ENCODE measurements at places on chromosomes 12 and 14.

GRCh38 chr14:36056845-36057244 lies 119.7 kb downstream of the PTCSC3 start:
- DNase-seq, result no peak

GRCh38 chr12:21502164-21502496 lies 541 bp downstream of the GOLT1B start:
- DNase-seq, result peak; percentile 24

- no peak for DNase-seq
Measured at GRCh38 chr14:100436745-100437406, 113.7 kb downstream of the SLC25A47 start.

GRCh38 chr12:20493934-20494333 lies 125.6 kb downstream of the PDE3A start:
- DNase-seq, result no peak

GRCh38 chr12:12724421-12725085 lies 7.4 kb downstream of the CDKN1B start:
- DNase-seq, result no peak

GRCh38 chr14:100263141-100263540 lies 24.2 kb downstream of the YY1 start:
- no peak for DNase-seq

- DNase-seq, result no peak
Measured at GRCh38 chr12:126061777-126062176, 996.5 kb downstream of the AACS start.

GRCh38 chr12:95922231-95922630 lies 20.2 kb downstream of the CCDC38 start:
- DNase-seq, result no peak

DNA sequence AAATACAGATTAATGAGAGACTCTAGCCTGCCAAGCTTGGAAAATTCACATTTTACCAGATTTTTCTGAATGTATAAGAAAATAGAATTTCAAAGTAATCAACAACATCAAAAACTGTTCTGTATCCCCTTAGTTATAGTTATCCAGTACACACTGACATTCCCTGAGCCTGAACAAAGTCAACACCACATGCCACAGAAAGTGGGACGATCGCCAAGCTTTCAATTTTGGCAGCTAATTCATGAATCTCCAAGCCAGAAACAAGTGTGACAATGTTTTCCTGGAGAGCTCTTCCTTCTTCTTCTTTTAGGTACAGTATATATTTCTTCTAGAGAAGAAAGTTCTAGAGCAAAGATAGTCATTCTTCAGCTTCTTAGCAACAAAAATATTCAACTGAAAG lies 290.2 kb downstream of the PRKD1 start:
- no peak for DNase-seq

DNA sequence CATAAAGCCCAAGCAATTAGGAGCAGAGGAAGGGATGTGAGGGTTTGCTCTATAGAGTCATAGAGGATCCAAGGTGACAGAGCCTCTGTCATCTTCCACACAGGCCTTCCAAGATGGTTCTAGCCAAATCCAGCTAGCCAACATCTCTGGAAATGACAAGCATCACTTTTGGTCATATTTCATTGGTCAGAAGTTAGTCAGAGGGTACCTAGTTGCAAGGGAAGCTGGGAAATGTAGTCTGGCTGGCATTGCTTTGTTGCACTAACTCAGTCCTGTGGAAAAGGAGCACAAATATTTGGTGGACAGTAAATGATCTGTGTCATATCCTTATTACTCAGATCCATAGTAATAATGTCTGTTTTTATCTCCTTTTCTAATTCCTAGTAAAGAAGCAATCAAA lies 715.7 kb downstream of the NRXN3 start:
- no peak for DNase-seq

- no peak for DNase-seq
Measured at GRCh38 chr14:95828649-95829265, 47.9 kb upstream of the TUNAR start.

DNA sequence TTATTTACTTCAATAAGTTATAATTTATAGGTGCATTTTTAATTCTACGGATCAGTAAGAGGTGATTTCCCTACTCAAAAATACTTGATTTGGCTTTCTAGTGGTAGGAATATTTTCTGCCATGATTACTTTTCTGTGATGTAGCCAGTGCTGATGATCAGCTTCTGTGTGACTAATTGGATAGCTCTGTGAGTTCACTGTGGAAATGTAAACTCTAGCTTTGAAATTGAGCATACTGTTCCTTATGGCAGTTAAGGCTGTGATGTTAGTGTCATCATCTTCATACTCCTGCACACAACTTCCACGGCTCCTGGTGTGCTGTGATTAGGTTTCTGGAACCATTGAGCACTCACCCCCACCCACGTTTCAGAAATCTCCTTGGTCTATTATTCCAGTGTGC lies 48.2 kb downstream of the PLEKHA5 start:
- no peak for DNase-seq

DNA sequence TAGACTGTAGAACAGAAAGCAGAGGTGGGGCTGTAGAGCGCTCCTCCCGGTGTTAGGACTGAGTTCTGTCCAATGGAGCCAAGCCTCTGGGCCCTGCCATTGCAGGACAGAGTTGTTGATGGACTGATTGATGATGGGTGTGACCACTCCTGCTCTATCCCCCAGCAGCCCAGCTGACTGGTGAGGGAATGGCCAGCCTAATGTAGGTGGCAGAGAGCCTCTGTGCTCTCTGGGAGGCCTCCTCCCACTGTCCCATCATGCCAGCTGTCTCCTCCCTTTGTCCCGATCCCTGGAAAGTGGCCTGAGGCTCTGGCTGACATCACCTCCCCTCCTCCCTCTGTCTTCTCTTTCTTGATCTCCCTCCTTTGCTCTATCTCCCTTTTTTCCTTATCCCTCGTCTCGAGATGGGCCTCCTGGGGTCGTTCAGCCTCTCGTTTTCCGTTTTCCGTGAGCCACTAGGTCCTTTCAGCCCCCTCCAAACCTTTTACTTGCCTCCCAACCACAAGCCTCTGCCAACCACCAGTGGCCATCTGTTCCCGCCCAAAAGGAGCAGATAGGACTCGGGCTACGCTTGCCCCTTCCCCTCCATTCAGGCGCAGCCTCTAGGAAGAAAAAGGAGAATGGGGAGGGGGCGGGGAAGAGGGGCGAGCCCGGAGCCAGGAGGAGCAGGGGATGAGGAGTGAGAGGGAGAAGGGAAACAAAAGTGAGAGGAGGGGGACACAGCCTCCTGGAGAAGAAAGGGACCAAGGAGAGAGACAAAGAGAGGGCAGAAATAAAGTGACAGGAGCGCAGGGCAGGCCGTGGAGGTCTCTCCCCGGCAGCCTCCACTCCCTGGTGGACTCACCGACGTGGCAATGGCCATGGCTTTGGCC lies 572 bp downstream of the EFS start:
- DNase-seq, result no peak

DNA sequence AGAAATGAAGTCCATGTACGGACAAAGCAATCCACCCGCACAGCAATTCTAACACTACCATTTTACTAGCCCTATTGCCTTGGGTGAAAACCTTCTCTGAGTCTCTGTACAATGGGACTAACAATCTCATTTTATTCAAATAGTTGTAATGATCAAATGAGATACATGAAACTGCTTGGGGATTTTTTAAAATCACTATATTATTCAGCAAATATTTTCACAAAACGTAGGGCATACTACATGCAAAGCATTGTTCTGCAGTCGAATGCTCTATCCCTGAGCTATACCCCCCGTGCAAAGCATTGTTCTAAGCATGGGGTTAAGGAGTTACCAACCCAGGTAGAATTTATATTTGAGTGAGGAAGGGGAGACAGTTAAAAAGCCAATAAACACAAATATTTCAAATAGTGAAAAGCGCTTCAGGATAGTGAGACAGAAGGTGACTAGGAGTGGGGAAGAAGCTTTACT lies 554 bp upstream of the ATF7 start:
- DNase-seq, result no peak

DNA sequence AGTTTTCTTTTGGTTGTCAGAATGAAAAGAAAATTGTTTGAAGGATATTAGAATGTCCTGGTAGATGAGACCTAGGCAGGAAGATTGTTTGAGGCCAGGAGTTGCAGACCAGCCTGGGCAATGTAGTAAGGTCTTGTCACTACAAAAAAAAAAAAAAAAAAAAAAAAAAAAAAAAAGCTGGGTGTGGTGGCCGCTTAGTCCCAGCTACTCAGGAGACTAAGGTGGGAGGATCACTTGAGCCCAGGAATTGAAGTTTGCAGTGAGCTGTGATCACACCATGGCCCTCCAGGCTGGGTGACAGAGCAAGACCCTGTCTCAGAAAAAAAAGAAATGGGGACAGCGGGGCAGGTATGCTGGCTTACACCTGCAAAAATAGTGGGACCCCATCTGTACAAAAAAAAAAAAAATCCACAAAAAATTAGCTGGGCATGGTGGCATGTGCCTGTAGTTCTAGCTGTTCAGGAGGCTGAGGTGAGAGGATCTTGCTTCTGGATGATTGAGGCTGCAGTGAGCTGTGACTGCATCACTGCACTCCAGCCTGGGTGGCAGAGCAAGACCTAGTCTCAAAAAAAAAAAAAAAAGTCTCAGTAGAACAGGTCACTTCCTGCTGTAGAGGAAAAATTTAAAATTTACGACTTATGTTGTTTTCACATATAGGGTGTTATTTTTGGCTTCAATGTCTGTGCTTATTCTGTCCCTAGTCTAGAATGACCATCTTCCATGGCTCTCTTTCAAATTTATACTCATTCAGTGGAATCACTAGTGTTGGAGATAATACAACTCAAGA lies 70.7 kb downstream of the PPHLN1 start:
- DNase-seq, result no peak

DNA sequence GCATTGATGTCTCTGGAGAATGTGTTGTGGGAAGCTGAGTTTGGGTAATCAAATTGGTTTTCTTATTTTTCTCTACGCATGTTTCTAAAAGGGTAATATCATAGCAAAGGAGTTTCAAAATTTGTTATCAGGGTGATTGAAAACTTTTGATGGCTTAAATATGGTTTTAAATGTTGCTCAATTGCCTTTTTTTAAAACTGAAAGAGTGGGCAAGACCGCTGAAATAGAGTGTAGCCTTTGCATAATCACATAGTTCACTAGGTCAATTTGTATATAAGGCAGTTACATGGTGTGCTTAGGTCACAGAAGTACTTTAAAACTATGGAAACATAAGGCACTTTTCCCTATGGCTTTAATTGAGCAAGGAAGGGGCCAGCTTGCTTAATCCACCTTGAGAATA lies 167.4 kb downstream of the SNAPC1 start:
- no peak for DNase-seq

DNA sequence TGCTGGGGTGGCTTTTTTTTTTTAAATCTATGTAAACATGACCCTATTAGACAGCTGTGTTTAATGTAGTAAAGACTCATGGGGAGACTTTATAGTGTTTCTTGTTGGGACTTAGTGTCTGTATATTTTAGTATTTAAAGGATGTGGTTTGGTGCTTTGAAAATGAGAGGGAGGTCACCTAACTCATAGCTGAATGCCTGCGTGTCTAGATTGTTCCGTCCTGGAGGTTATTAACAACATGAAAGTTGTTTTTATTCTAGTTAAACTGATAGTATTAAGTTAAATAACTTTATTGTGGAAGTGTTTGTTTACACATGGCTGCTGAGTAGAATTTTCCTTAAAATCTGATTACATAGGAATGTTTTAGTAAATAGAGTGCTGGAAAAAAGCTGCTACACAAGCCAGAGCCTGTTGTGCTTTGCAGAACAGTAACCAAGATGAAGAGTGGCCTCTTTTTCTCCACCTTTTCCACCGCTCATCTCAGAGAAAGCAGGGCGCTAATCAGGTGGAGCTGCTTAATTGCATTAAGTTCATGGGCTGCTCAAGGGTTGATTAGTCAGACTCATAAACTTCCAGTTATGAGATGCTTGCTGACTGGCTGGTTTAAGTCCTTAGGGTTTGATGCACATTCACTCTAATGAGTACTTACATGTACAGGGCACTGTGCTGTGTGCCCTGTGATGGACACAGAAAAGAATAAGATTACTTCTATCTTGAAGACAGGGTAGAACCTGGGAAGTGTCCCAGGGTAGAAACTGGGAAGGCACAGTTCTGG lies 62.7 kb downstream of the FBXO34 start:
- peak; percentile 35 for DNase-seq

GRCh38 chr14:99698642-99699041 lies 14.5 kb downstream of the CYP46A1 start:
- no peak for DNase-seq

DNA sequence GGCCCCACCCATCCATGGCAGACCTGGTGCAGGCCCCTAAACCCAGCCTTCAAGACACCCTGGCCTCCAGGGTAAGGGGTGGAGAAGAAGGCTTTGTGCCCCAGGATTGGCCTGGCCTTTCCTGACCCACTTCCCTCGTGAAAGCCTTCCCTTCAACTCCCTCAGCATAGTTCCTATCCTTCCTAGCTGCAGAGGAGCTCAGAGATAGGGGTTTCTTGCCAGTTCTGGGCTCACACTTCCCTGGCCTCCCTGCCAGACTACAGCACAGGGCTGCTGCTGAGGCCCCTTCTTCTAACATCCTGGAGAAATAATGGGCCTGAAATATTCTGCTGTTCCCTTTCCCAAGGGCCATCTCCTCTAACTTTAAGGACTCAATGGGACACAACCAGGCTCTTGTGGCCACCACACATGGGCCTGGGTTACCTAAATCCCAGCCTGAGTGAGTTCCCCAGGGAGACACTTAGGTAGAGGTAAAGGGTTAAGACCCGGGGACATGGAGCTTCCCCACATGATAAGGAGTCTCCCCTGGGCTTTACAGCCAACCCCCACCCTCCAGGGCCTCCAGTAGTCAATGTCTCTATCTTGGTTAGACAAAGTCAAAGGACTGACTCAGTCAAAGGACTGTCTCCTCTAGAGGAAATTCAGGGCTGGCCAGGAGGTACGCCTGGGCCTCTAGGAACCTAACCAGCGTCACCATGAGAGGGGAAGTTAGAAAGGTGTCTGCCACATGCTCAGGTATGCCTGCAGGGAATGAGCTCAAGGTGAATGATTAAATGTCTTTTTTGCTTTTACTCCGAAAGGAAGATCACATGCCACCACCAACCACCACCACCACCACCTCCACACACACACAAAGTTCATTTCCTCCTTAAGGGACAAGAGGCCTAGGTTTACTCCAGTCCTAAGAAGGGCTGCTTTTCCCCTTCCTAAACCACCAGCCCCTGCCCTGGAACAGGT lies 7.1 kb downstream of the ZFP36L1 start:
- DNase-seq, result peak; percentile 63
